Ammon's horn (tissue), 1 donor: ENCODE measurements at places on chromosomes 4 and X.

GRCh38 chr4:2246384-2247127 lies 4.6 kb upstream of the HAUS3 start:
- DNase-seq, result peak; percentile 2

DNA sequence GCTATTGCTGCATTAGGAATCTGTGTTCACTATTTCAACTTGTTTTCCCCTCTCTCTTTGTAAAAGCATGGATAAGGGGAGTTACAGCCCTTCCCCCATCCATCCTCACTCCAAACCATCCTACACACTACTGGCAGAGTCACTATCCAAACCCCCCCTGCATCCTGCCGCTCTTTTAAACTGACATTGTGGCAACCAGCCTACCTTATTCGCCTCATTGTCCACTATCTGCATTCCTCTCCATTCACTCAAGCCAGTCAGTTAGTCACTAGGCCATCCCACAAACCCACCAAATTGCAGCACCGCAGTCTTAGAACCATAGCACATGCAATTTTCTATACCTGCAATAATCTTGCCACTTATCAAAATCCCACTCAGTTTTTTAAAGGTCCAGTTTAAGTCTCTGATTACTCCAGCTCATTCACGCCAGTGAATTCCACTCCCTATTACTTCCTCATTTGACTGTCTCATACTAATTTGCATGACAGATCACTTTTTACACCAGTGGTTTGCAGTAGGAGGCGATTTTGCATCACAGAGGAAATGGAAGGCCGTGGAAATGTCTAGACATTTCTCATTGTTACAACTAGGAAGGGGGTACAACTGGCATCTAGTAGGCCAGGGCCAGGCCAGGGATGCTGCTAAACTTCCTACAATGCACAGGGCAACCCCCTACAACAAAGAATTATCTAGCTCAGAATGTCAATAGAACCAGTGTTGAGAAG lies 181.8 kb downstream of the HS6ST2 start:
- no peak for DNase-seq

GRCh38 chrX:49840679-49841078 lies 11.6 kb downstream of the PAGE4 start:
- DNase-seq, result peak; percentile 69

- peak; percentile 55 for DNase-seq
Observed at GRCh38 chr4:82380344-82380743, 6.6 kb upstream of the HNRNPD start.

- DNase-seq, result no peak
Observed at GRCh38 chrX:40444798-40445496, 135.8 kb upstream of the ATP6AP2 start.

- peak; percentile 42 for DNase-seq
Observed at GRCh38 chrX:16712548-16713155, at the start of gene CTPS2. CTPS2 (minus strand) TSS chrX:16712669; CDS start chrX:16702902, 9,767 bp downstream.

- DNase-seq, result no peak
Observed at GRCh38 chr4:140106289-140106844, 47.6 kb downstream of the MAML3 start.

- DNase-seq, result peak; percentile 63
Observed at GRCh38 chr4:40992472-40993295, 221.7 kb downstream of the APBB2 start.

DNA sequence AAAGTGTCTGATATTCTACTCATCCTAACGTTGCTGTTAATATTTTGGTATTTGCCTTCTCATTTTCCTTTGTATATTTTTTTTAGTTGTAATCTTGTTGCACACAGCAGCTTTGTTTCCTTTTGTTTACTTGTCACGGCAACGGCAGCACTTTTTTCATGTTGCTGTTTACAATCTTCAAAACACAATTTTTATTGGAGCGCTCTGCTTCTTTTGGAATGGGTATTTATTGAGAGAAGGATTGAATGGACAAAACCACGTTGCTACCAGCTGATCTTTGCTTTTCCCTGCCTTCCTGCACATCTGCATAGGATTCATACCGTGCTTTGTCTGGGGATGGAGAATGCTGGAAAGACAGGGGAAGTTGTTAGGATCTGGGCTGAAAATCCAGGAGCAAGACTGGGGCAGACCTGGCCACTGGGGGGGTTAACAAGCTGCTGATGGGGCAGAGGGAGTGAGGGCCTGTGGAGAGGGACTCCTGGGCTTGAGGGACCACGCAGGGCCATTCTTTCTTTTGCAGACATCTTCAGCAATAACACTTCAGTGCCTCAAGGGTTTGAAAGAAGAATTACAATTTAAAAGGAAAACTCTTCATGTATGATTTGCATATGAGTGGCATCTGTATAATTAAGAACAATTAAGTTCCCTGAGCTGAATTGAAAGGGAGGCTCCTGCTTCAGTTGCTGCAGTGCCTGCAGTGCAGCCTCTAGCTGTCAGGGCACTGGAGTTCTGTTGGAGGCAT lies 69.8 kb downstream of the TMEM131L start:
- no peak for DNase-seq

GRCh38 chr4:150970685-150971151 lies 44.4 kb downstream of the LRBA start:
- no peak for DNase-seq

GRCh38 chr4:166875821-166876220 lies 358.5 kb downstream of the SPOCK3 start:
- DNase-seq, result no peak

DNA sequence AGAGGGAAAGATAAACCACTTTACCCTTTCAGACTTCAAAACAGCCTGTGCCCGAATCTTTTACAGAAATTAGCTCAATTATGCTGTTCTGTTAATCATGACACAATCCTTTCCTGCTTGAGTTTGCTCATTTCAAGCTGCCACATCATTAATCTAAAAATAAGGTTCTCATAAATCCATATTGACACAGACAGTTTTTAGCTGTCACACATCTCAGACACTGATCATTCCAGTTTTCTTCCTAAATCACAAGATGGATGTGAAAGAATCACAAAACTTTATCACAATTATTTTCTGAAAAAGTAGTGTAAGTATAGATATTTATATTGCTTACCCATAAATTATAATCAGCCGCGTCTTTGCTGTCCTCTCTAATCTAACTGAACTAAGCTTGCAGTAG lies 27.9 kb upstream of the AMELX start:
- DNase-seq, result no peak

- DNase-seq, result no peak
Observed at GRCh38 chr4:25527034-25527433, 128.6 kb upstream of the SLC34A2 start.

- no peak for DNase-seq
Observed at GRCh38 chrX:27583976-27584375, 6.2 kb upstream of the DCAF8L2 start.

DNA sequence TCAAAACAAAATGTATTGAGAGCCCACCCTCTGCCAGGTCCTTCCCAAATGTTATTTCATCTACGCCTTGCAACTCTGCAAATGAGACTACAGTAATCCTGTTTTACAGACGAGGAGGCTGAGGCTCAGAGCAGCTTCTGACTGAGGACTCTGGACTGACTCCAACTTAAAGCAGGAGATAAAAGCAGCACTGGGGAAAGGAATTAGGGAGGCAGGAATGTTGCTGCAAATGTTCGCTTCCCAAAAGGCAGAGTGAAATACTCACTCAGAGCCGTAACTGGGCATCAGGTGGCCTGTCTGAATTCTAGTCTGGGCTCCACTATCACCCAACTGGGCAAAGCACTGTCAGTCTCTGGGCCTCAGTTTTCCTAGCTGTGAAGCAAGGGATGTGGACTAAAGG lies 94.7 kb upstream of the SRD5A3 start:
- no peak for DNase-seq

GRCh38 chr4:48778431-48779094 lies 1.5 kb downstream of the FRYL start:
- no peak for DNase-seq

- DNase-seq, result no peak
Observed at GRCh38 chrX:152847281-152847680, 16.4 kb downstream of the NSDHL start.

GRCh38 chr4:95213366-95213765 lies 335.4 kb downstream of the UNC5C start:
- peak; percentile 66 for DNase-seq

DNA sequence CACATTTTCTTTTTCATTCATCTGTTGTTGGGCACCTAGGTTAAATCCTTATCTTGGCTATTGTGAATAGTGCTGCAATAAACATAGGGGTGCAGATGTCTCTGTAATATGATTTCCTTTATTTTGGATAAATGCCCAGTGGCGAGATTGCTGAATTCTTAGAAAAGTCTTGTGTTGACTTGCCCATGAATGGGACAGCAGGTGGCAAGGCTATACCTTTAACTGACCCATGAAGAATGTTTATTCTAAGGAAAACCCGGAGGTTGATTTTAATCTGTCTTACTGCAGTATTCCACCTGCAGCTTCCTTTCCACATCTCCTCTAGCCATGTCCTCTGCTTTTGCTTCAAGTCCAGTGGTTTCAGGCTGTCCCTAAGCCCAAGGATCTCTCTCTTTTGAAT lies 220.6 kb downstream of the SNCA start:
- DNase-seq, result no peak

- DNase-seq, result no peak
Observed at GRCh38 chr4:151561551-151562256, 152.7 kb downstream of the FHIP1A start.

- DNase-seq, result no peak
Observed at GRCh38 chr4:6507345-6507744, 34.9 kb upstream of the PPP2R2C start.

DNA sequence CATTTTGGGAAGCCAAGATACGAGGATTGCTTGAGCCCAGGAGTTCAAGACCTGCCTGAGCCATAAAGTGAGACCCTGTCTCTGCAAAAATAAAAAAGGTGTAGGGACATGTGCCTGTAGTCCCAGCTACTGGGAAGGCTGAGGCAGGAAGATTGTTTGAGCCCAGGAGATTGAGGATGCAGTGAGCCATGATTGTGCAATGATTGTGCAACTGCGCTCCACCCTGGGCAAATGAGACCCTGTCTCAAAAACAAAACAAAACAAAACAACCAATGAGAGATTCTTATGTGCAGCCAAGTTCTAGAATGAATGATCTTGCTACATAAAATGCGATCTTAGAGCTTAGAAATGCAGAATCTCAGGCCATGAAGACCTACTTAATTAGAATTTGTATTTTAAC lies 22.5 kb downstream of the SLC9B2 start:
- no peak for DNase-seq

GRCh38 chrX:12526306-12526705 lies 264.9 kb upstream of the PRPS2 start:
- DNase-seq, result no peak

- no peak for DNase-seq
Observed at GRCh38 chr4:132619968-132620367, 529.1 kb upstream of the PCDH10 start.

DNA sequence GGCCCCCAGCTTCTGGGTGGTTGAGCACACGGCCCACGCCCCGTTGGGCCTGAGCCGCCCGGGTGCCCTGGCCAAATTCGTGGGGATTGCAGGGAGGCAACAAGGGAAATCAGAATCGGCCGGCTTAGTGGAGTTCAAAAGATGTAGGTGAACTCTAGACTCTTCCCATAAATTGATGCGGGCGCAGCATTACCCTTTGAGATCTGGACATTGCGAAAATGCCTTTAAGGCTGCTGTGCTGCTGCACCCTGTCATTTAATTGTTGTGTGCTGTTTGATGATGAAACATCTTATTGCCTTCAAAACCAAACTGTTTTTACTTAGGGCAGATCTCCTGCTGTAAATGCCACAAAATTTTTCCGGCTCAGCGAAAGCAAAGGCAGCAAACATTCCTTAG lies 409 bp upstream of the MPP1 start:
- no peak for DNase-seq

GRCh38 chr4:149555146-149555545 lies 260.5 kb downstream of the IQCM start:
- no peak for DNase-seq

DNA sequence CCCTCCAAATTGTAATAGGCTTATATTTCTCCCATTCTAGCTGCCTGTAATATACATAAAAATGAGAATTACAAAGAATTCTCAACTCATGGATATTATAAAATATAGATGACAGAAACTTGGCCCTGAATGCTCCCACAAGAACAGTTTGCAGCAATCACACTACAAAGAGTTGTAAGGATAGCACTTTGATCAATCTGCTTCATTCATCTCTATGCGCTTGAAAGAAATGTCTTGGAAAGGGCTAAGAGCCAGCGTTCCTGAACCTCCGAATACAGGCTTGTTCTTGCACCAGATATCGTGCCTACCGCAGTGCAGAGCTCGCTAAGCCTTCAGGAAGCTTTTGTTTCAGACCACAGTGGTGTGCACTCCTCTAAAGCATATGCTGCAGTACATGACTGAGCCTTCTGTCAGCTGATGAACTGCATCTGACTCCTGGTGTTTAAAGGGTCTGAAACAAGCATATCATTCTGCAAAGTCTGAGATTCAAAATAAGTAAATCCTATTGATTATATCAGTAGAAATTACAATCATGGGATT lies 417.6 kb upstream of the ZFP42 start:
- DNase-seq, result no peak

DNA sequence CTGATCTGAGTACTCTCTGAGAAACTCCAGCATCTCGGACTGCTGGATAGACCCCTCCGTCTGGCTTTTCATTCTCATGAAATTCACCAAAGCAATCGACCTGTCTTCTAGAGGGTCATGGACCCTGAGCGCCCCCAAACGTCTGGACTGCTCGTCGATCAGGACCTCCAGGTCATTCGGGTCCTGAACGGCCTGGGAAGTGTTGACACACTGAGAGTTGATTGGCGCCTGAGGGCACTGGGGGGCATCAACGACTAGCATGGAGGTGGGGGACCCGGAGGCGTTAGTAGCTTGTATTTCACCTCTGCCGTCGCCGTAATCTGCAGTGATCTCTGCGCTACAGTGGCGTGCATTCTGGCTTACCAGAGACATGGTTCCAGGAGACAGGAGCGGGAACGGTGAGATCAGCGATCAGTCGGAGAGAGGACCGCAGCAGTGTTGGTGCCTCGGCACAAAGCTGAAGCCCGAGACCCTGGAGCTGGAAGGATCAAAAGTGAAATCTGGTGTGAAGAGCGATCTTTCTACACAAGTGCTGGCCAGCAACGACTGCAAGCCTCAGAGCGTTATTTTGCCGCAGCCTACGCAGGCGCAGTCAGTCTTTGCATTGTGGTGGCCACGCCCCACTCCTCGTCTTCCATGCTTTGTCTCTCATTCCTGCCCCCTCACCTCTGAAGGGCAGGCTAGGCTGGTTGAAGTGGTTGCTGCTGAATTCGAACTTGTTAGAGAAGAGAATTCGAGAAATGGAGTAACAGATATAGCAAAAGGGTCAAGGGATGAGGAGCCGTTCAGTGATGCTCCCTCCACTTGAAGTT lies at the start of gene MAGEE2:
TSS of gene MAGEE2 (minus strand) at position 575 of the 812 bp plus-strand sequence. CDS start at position 372, 203 bp downstream.
- DNase-seq, result peak; percentile 39

GRCh38 chr4:117328333-117328732 lies 243.0 kb upstream of the TRAM1L1 start:
- no peak for DNase-seq

DNA sequence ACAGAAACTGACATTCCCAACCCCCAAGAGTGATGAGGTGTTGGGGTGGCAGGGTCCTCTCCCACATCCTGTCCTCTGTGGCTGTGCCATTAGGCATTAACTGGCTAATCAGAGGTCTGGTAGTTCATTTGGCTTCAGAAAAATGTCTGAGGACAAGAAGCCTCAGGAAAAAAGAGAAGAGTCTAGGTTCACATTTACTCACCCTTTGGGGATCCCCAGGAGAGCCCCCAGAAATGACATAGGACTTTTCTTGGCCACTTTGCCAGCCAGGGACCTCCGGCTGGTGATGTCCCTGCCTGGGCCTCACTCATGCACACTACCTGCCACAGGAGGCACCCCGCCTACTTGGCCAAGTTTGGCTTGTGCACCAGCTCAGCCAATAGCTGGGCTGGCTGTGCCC lies 173.0 kb downstream of the RBM46 start:
- DNase-seq, result no peak
